ENCODE measurements at places on chromosomes 16 and 17.

- no peak for DNase-seq
These were observed 388.1 kb downstream of the SHISA9 start for GRCh38 chr16:13289515-13289914.

DNA sequence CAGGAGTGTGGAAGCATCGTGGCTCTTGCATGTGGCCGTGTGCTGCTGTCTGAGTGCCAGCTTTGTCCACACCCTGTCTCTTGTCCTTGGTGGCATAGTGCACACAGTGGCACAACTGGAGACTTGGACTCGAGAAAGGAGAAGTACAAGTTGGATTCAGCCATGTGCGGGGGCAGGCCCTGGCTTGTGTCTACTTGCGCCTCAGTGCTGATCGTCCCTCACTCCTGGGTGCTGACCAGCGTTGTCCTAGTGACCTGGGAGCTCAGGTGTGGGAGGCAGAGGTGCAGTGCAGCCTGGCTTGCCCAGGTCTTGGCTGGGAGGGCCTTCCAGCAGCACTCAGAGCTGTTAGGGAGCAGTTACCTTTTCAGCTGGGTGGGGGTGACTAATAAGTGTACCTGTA, 20.6 kb downstream of the MPRIP start:
- no peak for DNase-seq

- DNase-seq: no peak
These were observed 39.1 kb upstream of the TOM1L1 start for GRCh38 chr17:54861471-54861983.

- DNase-seq: no peak
These were observed 5.8 kb downstream of the IRX3 start for GRCh38 chr16:54280751-54281150.

DNA sequence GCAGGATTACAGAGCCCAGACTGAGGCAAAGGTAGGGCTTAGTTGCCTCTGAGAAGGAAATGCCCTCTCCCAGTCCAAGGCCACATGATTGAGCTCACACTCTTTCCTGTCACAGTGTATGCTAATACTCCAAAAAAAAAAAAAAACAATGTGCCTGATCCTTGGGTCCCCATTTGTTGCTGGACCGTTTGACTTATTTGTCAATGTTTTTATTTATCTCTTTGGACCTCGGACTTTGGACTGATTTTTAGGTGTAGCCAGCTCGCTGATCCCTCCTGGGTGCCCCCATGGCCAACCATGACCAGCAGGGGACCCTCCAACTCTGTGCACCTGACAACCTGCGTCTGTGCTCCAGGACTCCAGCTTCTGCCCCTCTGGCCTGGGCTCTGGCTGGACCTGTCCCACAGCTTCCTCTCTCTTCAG, 622 bp upstream of the CCL16 start:
- DNase-seq: no peak

- DNase-seq: peak; percentile 83
These were observed 8.5 kb upstream of the SIAH1 start for GRCh38 chr16:48393485-48394354.

- no peak for DNase-seq
These were observed 102.0 kb downstream of the ABCC6 start for GRCh38 chr16:16121185-16121727.

DNA sequence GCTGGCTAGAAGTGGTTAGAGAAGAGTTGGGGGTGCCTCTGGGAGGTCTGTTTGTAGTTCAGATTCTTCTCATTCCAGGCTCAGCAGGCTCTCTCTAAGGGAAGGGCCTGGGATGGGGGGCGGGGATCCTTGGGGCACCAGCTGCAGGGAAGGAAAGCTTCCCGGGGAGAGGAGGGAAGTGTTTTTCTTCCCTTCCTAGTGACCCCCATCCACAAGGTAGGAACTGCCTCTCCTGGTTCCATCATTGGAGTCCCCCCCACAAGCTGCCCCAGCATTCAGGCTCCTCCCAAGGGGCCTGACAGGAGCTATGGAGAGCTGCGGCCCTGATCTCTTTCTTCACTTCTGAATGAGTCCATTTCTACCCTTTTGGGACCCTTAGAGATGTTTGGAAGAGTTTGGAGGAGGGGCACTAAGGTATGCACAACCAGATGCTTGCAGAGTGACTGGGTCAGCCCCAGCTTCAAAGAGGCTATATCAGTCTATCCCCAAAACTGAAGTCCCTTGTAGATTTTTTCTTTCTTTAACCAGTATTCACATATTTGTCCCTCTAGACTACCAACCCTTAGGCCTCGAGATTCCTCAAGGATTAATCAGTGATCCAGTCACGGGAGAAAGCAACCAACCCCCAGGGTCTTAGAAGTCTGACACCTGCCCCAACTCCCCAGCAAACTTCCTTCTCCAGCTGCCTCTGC, 13.9 kb upstream of the FZD2 start:
- DNase-seq: no peak

DNA sequence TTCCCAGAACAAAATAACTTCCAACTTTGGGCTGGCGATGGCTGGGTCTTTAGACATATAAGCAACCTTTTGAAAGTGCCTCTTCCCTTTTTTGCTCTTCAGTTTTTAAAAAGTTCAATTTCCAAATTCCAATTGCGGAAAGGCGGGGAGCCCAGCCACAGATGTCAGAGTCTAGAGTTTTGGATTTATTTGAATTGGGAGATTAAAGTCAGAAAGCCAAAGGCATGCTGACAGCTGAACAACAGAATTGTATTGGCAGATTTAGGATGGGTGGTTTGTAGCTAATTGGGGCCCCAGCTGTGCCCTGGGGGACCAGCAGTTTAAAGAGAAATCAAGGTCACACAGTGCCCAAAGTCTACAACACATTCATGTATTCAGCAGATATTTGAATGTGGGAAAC, 10.5 kb downstream of the YPEL2 start:
- DNase-seq: no peak

DNA sequence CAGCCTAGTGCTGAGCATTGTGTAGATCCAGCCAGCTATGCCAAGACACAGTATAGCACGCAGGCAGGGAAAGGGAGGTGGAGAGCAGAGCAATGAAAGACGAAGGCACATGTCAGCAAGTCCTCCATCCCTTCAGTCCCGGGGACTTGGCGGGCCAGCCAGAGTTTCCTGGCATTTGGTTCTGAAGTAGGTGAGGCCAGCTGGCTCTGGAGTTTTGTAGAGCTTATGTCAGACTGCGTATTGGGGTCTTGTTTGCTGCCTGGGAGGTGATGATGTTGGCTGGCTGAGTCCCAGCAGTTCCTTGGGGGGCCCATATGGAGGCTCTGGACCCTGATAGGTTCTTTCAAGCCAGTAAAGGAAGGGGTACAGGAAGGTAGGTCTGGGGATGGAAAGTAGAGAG, 55.7 kb upstream of the AKTIP start:
- DNase-seq: no peak

- DNase-seq: no peak
These were observed 33.0 kb downstream of the COG7 start for GRCh38 chr16:23420011-23420410.

DNA sequence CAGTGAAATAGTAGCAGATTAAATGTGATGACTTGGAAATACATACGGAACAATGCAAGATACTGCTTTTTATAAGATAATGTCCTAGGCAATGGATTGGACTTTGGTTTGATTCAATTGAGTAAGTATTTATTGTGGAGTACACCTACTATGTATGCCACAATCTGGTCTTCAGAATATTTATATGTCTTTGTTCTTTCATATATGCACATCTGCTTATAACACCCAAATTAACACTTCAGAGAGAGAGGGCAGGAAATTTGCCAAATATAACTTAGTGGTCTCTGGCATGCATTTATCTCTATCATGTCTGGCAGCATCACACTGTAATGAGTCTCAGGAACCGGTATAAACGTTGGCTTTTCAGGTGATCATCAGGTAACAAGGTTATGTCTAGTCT, 16.9 kb downstream of the RPGRIP1L start:
- DNase-seq: no peak

GRCh38 chr16:86700046-86700945, 121.9 kb downstream of the FOXL1 start:
- DNase-seq: no peak

GRCh38 chr16:20870122-20870820, 29.9 kb downstream of the DCUN1D3 start:
- DNase-seq: no peak

GRCh38 chr16:47110939-47111338, 32.8 kb downstream of the NETO2 start:
- no peak for DNase-seq

GRCh38 chr17:57257895-57258851, 1.9 kb downstream of the MSI2 start:
- no peak for DNase-seq

DNA sequence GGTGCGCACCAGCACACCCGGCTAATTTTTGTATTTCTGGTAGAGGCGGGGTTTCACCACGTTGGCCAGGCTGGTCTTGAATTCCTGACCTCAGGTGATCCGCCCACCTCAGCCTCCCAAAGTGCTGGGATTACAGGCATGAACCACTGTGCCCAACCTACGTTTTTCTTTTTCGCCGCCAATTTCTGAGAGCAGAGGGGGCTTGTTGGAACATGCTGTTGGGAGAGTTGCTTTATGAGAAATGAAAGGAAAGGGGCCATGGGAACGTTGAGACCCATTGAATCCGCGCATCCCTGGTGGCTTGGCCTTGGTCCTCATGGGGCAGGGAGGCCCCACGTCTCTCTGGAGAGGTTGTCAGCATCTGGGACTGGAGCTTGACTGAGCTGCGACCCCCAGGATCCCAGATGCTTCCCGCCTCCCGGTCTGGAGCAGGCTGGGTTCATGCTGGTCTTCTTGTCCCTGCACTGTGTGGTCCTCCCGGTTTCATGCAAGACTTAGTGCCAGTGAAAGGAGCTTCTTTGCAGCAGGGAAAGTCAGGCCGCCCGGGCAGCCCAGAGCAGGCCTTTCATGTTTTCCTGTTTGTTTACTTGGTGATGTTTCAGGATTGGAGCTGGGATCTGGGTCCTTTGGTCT, 22.8 kb downstream of the CRISPLD2 start:
- DNase-seq: no peak

- no peak for DNase-seq
These were observed 26.6 kb upstream of the C17orf107 start for GRCh38 chr17:4872786-4873185.

- DNase-seq: no peak
These were observed 352.1 kb upstream of the TBX2 start for GRCh38 chr17:61047515-61047914.

DNA sequence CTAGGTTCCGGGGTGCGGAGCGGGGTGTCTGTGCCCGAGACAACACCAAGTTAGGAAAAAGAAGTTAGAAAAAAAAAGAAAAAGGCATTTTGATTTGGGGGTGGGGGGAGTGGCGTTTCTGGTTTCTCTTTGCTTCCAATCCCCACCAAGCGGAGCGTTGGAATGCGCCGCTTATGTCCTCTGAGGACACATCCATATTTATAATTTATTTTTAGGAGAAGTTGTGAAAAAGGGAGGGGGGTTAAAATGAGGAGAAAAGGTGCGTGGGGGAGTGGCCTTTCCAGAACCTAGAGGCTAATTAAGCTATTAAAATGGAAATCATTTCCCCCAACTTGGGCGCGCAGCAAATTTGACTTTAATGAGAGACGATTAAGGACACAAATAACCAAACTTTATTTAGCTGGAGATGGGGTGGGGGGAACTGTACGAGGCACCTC, 232.1 kb downstream of the MRTFB start:
- DNase-seq: no peak

All from tibial nerve (tissue), 4 donors.